ENCODE measurements at places on chromosomes 7 and 10.
A peak's percentile ranks its signal among the peaks of the same experiment; 100 is the strongest.

DNA sequence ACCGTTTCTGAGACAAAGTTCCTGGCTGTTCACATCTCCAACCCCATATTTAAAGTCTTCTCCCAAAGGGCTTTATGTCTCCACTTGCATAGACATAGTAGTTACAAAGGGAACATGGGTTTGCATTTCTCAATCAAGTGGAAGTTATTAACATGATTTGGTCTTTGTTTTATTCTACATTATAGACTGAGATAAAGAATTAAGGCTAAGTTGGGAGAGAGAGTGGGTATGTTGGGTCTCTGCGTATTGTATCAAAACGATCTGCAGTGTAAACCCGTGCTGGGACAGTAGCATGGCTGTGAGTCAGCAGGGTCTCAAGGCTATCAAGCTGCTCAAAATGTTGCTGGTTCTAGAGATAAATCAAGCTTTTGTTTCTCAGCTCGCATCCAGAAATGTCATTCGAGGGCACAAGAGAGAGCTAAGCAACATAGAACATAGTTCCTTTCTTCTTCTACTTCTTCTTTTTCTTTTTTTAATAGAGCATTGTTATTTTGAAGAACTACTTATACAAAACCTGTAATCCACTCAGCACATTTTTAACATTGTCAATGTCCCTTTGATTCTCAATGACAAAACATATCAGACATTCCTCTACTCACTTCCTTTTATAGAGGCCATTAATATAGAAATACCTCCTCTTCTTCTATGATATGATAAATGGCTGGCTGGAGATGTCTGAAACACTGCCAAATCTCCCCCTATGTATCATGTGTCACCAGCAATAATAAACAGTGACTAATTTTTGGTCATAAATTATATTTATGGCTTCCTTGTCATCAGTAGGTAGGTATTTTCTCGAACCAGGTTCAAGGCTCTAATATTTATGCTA lies 34.5 kb upstream of the RHOBTB1 start:
- DNase-seq, result no peak

GRCh38 chr10:120432209-120432608 lies 24.8 kb upstream of the PLPP4 start:
- DNase-seq, result no peak

DNA sequence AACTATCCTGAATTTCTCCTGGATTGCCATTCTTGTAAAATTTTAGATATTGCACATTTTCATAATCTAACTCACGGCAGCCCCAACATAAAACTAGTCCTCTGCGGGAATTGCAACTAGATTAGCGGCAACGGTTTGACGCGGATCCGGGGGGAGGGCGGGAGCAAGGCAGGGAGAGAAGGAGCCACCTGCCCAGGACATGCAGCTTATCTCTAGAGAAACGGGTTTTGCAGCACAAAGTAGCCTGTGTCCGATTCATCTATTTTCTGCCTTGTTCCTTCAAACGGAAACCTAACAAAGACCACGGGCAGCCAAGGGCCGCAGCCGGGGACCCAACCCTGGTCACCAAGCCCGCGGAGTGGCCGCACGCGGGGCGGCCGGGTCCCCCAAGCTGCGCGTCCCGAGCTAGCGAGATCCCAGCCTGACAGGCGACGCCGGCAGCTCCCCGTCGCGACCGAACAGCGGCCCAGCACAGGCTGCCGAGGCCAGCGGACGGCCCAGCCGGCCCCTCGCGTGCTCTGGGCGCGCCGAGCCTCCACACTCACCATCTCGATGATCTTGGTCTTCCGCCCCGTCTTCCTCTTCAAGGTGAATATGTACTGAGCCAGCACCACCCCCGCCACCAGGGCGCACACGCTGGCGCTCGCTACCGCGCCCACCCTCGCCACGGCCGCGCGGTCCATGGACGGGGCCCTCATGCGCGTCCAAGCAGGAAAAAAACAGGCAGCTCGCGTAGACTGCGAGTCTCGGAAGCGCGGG lies at the start of gene NT5C3A:
Gene NT5C3A (minus strand): TSS at position 754 of the 759 bp plus-strand sequence. CDS start 71 bp downstream, at position 683.
- peak; percentile 77 for DNase-seq

DNA sequence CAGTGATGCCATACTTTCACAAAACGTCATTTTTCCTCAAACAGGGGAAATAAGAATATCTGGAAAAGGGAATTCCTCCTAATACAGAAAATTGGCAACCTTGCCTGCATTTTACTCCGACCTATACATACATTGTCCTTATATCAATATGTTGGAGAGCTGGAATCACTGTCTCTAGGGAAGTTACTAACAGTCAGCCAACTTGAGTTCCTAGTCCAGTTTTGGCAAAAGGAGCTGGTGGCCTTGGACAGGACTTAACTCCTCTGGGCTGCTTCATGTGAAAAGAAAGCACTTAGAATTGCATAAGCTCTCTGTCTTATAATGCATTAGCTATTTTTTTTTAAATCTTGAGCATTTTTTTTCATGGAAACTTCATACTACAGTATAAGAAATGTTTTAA lies 174.2 kb upstream of the HGF start:
- DNase-seq, result no peak

DNA sequence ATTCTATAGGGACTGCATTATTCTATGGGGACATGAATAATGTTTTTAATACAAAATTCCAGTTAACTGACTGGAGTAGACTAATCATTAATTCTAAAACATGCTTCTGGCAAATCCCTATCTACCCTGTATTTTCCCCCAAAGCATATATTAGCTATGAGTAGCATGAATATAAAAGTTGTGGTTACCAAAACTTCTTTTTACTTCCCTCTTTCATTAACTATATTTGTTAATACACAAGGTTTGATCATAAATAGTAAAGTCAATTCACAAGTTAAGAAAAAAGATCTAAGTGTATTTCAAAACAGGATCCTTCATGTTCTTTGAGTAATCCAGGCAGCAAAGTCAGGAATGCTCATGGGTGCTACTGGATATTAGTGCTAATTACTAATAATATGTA lies 2.9 kb upstream of the RALA start:
- no peak for DNase-seq
